Activated CD4-positive, alpha-beta T cell treated with anti-CD3 and anti-CD28 coated beads, Interleukin-2, Interleukin-6, amounts not matched to agents 100 ng/mL and 50 ng/mL, durations not matched to agents 16 hours and 8 hours (primary cell): ENCODE measurements at places on chromosomes 4 and X.

DNA sequence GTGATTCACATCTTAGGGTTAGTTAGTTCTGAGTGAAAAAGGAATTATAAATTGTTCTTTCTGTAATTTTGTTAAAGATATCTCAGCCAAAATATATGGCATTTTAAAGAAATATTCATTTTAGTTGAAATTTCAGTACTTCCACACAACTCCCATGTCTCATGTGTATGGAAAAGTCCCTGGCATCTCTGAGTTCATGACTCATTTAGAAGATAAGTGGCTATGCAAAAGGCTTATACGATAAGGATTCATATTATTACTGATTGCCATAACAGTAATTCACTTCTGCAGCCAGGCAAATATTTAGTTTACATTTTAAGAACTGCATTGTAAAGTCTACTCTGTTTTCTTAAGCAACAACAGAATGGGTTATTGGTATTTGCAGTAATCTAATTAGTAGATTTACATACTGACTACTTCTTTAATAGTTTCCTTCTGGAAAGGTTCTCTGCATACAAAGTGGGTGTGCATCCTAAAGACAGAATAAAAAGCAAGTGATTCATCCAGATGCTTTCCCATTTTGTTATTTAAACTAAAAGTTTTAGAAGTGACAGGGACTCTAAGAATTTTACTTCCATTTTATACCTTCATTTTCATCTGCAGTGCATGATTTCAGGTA lies 682.4 kb upstream of the PABPC4L start:
- no peak for DNase-seq

DNA sequence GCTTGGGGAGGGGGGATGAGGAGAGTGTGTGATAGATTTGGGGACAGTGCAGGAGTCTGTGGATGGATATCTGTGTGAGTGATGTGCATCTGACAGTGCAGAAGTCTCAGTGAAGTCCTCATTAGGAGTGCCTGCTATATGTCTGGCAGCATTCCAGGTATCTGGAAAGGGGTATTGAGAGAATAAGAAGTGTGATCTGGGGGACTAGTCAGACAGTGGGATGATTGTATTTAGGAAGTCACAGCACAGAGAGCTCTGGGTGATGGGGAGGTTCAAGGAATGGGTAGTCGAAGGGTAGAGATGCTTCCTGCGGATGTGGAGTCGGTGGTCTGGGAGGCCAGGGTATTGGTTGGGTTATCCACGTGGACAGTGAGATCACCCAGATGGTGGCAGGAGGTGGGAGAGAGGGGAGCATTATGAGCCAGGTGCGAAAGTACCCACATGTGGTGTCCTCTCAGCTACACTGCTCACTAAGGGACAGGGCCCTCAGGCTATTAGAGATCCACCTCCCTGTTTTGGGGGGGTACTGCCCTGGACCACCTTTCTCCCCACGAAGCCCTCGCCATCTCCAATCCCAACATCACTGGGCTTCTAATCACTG lies 9.8 kb downstream of the MAGED2 start:
- no peak for DNase-seq

DNA sequence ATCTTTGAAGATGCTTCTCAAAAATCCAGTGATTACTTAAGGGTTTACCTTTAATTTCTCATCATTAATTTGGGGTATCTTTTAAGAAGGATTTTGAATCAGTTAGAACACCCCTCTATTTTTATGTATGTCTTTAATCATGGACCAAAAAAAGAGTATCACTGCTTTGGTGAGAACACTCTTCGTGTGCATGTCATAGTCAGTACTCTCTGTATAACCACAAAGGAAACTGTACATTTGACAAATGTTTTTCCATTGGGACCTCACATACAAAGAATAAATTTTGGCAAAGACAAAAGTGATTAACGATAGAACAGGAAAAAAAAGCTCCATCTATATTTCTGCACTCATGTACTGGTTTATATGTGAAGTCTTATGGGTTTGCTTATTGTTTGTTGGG lies 31.3 kb downstream of the FAM241A start:
- no peak for DNase-seq

GRCh38 chr4:55499495-55499894 lies 47.2 kb downstream of the CLOCK start:
- DNase-seq, result no peak

DNA sequence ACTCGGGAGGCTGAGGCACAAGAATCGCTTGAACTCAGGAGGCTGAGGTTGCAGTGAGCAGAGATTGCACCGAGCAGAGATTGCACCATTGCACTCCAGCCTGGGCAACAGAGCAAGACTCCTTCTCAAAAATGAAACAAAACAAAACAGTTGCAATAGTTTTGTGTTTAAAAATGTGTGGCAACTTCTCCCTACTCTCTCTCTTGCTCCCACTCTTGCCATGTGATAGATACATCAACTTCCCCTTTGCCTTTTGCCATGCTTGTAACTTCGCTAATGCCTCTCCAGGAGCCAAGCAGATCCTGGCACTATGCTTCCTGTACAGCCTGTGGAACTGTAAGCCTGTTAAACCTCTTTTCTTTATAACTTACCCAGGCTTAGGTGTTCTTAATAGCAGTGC lies 52.5 kb upstream of the INTU start:
- DNase-seq, result no peak

DNA sequence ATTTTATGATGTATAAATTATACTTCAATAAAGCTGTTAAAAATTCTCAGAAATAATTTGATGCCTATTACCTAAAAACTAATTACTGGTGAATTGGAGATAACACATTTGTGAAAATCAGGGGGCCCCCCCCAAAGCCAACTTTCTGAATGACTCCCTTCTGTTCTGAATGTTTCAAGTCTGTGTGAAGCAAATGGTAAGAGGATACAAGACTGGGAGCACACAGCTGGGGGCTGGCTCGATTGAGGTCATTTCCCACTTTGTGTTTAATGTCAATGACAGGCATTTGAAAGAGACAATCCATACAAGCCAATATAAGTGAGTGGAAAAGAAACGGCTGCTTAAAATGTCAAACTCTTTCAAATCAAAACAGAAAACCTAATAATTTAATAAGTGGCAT lies 155.8 kb downstream of the SH2D1A start:
- DNase-seq, result no peak

- DNase-seq, result no peak
Measured at GRCh38 chrX:12804655-12805054, 13.4 kb downstream of the PRPS2 start.

DNA sequence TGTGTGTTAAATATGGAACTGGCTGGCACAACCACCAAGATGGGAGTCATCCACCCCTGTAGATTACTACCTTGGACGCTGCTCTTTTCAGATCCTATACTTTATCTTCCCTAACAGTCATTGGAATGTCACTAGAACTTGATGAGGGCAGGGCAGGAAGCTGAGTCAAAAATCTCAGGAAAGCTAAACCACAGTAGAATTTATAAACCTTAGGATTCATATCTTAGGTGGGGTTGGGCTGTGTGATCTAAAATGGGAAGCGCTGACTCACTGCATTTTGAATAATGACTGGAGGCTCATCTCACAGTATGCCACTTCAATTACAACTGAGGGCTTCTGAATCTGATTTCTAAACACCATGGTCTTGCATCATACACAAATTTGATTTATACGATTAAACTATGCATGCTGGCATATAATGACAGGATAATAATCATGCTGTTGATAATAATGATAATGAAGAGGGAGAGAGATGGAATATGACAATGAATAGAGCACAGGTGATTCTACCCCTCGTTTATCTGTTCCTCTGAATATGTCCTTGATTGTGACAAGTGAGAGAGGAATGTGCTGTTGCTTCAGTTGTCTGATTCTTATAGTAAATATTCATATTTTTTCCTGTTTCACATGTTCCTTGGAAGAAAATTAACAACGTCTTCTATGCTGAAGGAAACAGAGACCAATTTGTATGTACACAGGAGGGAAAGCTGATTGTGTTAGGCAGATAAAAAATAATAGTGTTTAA lies 270.3 kb upstream of the HS3ST1 start:
- no peak for DNase-seq

GRCh38 chr4:186723292-186724057 lies at the start of gene FAT1:
FAT1 (minus strand) TSS chr4:186723856; CDS start chr4:186709827, 14,029 bp downstream.
- no peak for DNase-seq

DNA sequence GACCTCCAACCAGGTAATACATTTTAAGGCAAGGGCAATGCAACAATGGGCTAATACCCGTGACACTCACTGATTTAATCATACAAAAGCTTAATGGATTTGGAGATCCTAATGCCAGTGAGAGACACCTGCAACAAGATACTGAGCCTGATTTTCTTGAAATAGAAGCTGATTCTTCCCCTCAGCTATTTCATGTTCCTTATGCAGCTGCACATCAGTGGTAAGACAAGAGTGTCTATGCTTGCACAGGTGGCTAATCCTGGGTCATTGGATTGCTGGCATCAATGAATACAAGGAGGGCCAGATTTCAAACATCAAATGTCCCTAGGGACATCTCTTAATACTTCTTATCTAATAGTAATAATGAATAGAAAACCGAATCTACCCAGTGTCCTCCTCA lies 139.7 kb downstream of the PPARGC1A start:
- no peak for DNase-seq

GRCh38 chrX:49184294-49185281 lies 1.6 kb downstream of the PRICKLE3 start:
- DNase-seq, result peak; percentile 52

GRCh38 chr4:100061835-100062234 lies 111.8 kb upstream of the H2AZ1 start:
- DNase-seq, result no peak

- no peak for DNase-seq
Measured at GRCh38 chrX:152641256-152641875, 3.7 kb downstream of the GABRQ start.

DNA sequence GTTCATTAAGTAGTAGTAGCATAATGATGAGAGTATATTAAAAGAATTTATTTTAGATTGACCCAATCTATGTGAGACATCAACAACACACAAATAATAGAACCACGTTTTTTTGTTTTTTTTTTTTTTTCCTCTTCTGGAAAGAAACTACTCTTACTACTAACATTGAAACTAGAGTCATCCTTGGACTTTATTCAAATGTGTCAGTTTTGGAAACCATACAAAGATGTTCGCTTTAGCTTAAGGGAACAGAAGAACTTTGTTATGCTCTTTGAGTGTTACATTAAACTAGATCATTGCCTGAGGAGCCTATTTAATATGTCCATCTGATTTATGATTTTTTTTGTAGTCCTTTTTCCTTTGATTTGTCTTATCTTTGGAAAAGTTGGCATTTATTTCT lies 166.7 kb downstream of the RPA4 start:
- DNase-seq, result no peak

DNA sequence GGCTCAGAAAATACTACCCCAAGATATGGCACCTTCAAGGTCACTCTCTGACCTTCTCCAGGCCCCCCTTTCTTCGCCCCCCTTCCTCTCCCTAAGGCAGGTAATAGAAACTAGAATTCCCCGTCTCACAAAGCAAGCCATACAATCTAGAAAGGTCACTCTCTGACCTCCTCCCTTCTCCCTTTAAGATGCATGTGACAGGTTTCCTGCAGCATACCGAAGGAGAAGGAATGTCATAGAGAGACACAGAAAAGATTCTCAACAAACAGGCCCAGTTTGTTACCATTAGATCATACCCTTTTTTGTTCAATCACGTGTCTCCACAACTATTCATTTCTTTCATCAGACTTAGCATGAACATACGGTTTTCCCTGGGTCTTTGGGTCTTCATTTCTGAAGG lies 51.2 kb upstream of the RBMXL3 start:
- no peak for DNase-seq

GRCh38 chr4:153486281-153487151 lies 20.4 kb downstream of the TMEM131L start:
- DNase-seq, result no peak

DNA sequence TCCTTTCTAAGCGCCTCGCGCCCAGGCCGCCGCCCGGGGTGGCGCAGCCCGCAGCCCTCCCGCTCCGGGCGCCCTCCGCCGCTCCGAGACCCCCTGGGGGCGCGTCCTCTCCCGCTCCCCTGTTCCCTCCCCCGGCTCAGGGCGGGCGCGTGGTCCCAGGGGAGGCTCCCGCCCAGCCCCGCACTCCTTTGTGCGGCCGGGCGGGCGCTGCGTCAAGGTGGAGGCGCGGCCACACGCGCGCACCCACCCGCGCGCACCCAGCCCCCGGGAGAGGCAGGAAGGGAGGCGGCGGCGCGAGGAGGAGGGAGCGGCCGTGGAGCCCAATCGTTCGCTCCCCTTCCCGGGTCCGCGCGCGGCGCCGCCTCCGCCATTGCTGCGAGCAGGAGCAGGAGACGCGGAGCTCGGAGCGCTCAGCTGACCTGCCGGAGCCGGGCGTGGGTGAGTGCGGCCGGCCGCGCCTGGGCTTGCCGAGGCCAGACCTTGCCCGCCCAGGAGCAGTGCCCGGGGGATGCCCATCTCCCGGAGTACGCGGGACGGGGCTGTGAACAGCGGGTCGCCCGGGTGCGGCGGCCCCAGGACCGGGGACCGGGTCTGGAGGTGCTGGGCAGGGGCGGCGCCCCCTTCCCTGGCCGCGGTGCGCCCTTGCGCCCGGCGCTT lies at the start of gene NSG1:
Gene NSG1 (plus strand): TSS at position 367 of the 657 bp plus-strand sequence. CDS start 528 bp downstream, outside the sequence.
- DNase-seq, result peak; percentile 13

DNA sequence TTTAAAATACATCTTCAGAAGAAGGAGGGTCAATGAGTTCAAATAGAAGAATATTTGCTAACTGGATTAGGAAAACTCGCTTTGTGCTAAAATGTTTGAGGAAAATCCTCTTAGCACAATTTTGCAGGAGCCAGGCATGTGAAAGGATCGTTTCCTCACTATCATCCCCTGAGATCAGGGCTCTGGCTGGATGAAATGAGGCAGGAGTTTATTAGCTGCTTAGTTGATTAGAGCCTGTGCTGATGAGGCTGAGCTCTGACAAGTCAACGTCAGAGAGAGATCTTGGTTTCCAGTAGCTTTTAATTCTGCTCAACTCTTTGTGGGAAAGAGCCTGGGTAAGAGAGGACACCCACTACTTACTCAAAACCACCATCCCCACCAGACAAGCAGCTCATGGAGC lies 8.0 kb upstream of the DRD5 start:
- no peak for DNase-seq

DNA sequence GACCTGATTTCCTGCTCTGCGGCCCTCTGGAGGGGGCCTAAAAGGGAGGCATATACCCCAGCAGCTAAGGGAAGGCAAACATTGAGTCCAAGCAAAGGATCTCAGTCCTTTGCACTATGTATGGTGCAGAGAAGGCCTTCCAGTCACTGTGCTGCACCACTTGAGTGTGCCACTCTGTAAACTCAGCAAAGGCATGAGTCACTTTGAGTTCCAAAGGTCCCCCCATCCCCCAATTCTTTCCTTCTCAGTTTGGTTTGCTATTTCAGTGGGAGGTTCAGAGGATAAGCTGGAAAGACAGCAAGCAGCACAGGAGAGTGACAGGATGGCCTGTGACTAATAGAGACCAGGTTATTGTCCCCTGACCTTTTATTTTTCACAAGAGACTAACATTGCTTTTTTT lies 131.3 kb downstream of the FHDC1 start:
- DNase-seq, result no peak
